ENCODE measurements at places on chromosomes 3 and 15. TPM values are rescaled to one million over a fixed set of nuclear protein-coding genes. Genes with fewer than 3 reads are reported as not detected.
A peak's percentile ranks its signal among the peaks of the same experiment; 100 is the strongest.

DNA sequence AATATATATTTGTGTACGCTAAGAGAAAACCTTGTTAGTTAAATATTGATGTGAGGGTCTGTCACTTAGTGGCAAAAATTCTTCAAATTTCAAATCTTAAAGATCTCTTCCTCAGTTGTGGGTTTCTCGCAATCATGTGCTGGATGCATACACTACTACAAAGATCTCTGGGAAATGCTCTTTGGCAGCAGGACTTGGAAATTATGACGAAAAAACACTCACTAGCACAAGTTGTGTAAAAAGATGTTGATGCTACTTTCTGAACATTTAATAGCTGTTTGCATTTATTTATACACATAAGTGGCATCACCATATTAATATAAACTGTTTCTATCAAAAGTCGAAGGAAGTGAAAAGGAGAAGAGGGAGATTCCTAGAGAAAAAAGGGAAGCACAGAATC lies 10.8 kb upstream of the NANOGP8 start:
- H3K27ac ChIP-seq: no peak overlapping the region
- no peaks in the 10 kb centered on the region for H3K36me3 ChIP-seq
- no peak overlapping the region for H3K4me3 ChIP-seq
- DNase-seq: no peak
- no peaks in the 10 kb centered on the region for H3K4me1 ChIP-seq

GRCh38 chr3:178982137-178982536 lies 89.5 kb downstream of the ZMAT3 start:
- H3K36me3 ChIP-seq: 0 out of 2 replicates have a peak, but pooled peaks cover 4% of the 10 kb centered on the region
- H3K27ac ChIP-seq: no peak overlapping the region
- H3K4me1 ChIP-seq: no peaks in the 10 kb centered on the region
- H3K27me3 ChIP-seq: no peaks in the 10 kb centered on the region

DNA sequence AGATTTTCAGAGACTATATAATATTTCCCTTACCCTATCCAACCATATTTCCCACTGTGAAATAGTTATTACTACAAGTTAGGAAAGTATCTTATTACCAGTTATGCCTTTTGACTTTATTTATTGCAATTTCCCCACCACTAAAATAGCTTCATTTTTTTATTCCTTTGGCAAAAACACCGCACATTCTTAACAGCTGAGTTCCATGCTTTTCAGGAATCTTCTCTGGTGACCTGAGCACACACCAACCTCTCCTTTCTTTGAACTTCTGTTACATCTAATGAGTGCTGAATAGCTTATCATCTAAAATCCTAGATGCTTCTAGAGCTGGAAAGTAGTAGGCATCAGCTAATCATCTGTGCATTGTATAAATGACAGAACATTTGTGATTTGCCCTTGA lies 99.1 kb downstream of the UBE2E2 start:
- peak; percentile 15 for DNase-seq
- no peaks in the 10 kb centered on the region for H3K36me3 ChIP-seq
- peaks cover 19% of the 10 kb centered on the region for H3K4me1 ChIP-seq
- H3K27me3 ChIP-seq: no peaks in the 10 kb centered on the region
- no peak overlapping the region for H3K27ac ChIP-seq
- H3K4me3 ChIP-seq: no peak overlapping the region

- no peaks in the 10 kb centered on the region for H3K4me1 ChIP-seq
- H3K4me3 ChIP-seq: no peak overlapping the region
- H3K36me3 ChIP-seq: no peaks in the 10 kb centered on the region
- DNase-seq: no peak
These were observed 66.3 kb downstream of the STAG1 start for GRCh38 chr3:136685882-136686281.

DNA sequence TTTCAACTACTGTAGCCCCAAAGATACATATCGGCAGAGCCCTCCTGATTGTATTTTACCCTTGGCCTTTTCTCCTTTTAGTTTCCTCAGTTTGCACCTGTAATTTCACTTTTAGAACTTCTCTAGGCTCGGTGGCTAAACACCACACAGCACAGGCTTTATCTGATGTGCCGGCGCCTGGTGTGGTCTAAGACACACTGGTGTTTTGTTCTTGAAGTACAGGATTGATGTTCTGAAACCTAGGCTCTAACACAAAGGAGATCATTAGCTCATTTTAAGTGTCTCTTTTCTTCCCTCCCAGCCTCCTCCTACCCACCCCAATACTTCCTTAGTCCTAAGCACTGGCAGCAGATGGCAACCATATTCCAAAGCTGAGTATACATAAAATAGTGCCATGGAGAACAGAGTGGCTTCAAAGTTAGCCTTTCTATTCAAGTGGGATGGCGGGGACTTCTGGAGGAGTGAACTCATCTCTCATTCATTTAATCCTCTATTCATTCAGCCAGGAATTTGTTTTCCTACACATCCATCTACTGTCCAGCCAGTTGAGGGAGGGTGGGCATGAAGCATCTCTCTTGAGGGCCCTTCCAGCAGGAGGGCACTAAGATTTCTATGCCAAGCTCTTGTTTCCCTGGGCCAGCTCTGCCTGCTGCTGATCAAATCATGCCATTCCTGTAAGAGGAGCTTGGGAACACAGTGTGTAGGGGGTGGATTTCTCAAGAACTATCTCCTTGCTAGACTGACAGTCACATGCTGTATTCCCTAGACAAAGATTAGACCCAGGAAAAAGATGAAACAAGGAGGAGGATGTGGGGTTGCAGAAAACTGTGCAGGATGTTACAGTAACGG lies 71.2 kb downstream of the TIGIT start:
- peaks cover 27% of the 10 kb centered on the region for H3K4me1 ChIP-seq
- H3K27ac ChIP-seq: no peak overlapping the region
- no peak for DNase-seq
- no peaks in the 10 kb centered on the region for H3K36me3 ChIP-seq

DNA sequence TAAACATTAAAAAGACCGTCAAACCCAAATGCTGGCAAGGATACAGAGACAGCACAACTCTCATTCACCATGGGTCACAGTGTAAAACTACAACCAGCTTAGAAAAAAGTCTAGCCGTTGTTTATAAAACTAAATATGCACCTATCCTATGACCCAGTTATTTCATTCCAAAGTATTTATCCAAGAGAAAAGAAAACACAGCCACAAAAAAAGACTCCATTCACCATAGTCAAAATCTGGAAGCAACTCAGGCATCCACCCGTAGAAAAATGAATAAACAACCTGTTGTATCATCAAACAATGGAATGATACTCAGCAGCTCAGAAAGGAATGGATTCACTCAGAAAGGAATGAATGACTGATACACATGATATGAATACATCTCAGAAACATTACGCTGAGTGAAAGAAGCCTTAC lies 28.6 kb downstream of the PLD1 start:
- H3K27me3 ChIP-seq: no peaks in the 10 kb centered on the region
- H3K4me1 ChIP-seq: peaks cover 15% of the 10 kb centered on the region
- no peaks in the 10 kb centered on the region for H3K36me3 ChIP-seq
- DNase-seq: peak; percentile 49

GRCh38 chr15:93378558-93378957 lies 289.5 kb upstream of the RGMA start:
- no peaks in the 10 kb centered on the region for H3K27me3 ChIP-seq
- H3K27ac ChIP-seq: no peak overlapping the region
- H3K4me1 ChIP-seq: no peaks in the 10 kb centered on the region
- H3K36me3 ChIP-seq: no peaks in the 10 kb centered on the region

- H3K27me3 ChIP-seq: no peaks in the 10 kb centered on the region
- no peaks in the 10 kb centered on the region for H3K36me3 ChIP-seq
- H3K4me1 ChIP-seq: peaks cover 21% of the 10 kb centered on the region
These were observed 3.3 kb upstream of the CP start for GRCh38 chr3:149224736-149225594.

DNA sequence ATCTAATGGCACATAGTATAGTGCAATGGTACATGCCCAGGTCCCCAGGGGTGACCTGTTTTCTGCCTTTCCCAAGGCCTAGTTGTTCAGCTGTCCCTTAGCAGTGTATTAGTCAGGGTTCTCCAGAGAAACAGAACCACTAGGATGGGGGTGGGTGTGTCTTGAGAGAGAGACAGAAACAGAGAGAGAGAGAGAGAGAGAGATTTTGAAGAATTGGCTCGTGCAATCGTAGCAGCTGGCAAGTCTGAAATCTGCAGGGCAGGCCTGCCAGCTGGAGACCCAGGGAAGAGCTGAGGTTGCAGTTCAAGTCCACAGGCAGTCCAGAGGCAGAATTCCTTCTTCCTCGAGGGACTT lies 90.6 kb upstream of the RNF7 start:
- no peaks in the 10 kb centered on the region for H3K27me3 ChIP-seq
- no peak for DNase-seq
- no peaks in the 10 kb centered on the region for H3K36me3 ChIP-seq
- H3K4me1 ChIP-seq: peaks cover 6% of the 10 kb centered on the region
- no peak overlapping the region for H3K4me3 ChIP-seq
- no peak overlapping the region for H3K27ac ChIP-seq

- H3K4me3 ChIP-seq: no peak overlapping the region
- DNase-seq: no peak
- H3K36me3 ChIP-seq: no peaks in the 10 kb centered on the region
- no peak overlapping the region for H3K27ac ChIP-seq
- H3K4me1 ChIP-seq: no peaks in the 10 kb centered on the region
- no peaks in the 10 kb centered on the region for H3K27me3 ChIP-seq
These were observed 119.1 kb upstream of the ADAMTS9 start for GRCh38 chr3:64806668-64807605.

DNA sequence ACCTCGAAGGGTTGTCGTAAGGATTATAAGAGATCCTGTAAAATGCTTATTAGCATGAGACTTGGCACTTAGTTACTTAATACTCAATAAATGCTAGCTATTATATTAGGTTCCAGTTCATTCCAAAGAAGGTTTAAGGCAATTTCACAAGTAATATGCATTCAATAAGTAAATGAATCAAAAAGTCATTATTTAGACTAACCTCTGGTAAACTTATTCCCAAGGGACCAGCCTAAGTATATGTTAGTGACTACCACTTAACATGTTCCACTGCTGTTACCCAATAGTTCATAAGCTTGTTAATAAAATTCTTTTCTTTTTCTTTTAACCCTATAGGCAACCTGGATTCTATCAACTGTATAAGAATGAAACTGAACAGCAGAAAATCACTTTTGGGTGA lies 5.1 kb downstream of the PDCD10 start:
- no peaks in the 10 kb centered on the region for H3K27me3 ChIP-seq
- no peaks in the 10 kb centered on the region for H3K36me3 ChIP-seq

- H3K27ac ChIP-seq: no peak overlapping the region
- no peaks in the 10 kb centered on the region for H3K36me3 ChIP-seq
These were observed 61.0 kb downstream of the TPRG1 start for GRCh38 chr3:189232790-189233189.

GRCh38 chr15:63358241-63359029 lies 23.2 kb downstream of the CA12 start:
- no peak for DNase-seq
- no peak overlapping the region for H3K4me3 ChIP-seq
- no peak overlapping the region for H3K27ac ChIP-seq
- H3K27me3 ChIP-seq: no peaks in the 10 kb centered on the region
- H3K4me1 ChIP-seq: no peaks in the 10 kb centered on the region

GRCh38 chr3:107928084-107928445 lies 162.8 kb downstream of the CD47 start:
- H3K36me3 ChIP-seq: no peaks in the 10 kb centered on the region
- H3K4me3 ChIP-seq: peak overlapping the region; percentile 74
- H3K4me1 ChIP-seq: 0 out of 2 replicates have a peak, but pooled peaks cover 3% of the 10 kb centered on the region
- H3K27ac ChIP-seq: no peak overlapping the region
- peak; percentile 72 for DNase-seq

DNA sequence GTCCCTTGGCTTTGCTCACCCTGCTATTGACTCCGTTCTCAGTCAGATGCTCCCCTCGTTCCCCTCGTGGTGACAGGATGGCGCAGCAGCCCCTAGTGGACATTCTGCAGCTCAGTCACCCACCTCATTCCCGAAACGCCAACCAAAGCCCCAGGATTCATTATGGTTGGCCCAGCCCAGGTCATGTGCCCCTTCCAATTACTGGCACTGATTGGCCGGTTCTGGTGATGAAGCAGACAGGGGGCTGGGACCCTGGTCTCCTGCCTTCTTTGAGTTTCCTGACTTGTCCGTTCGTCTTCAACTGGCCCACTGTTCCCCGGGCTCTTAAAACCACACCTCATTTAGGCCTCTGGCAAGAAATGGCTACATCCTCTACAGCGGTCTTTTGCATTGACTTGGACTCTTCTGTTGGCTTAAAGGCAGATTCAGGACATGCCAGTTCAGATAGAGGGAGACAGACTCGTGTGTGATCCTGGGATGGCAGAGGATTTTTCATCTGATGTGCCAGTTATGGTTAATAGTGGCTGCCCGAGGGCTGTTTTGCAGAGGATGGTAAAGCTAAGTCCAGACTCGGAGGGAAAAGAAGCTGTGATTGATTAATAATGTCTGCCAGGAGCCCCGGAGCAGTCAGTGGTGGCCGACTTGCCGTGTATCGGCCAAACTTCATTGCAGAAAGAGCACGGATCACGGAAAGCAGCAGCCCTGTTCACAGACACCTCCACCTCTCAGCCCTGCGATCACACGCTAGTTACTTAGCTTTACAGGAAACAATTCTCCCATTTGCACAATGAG lies 37.8 kb downstream of the LSM3 start:
- DNase-seq: no peak
- no peaks in the 10 kb centered on the region for H3K36me3 ChIP-seq
- H3K4me1 ChIP-seq: peaks cover 8% of the 10 kb centered on the region
- no peaks in the 10 kb centered on the region for H3K27me3 ChIP-seq
- no peak overlapping the region for H3K27ac ChIP-seq
- H3K4me3 ChIP-seq: no peak overlapping the region

DNA sequence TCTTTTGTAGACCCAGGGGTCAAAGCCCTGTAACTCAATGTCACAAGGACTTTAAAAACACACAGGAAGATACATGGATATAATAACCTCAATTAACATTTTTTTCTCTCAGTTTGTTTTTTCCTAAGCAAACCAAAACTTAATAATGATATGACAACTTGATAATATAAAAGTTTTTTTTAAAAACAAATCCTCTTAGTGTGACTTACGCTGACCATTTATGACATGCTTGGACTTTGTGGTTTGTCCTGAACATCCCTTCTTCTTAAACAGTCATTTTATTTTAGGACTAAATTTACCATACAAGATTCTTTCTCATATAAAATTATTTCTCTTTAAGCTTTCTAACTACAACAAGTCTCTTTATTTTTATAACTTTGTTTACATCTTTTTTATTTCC lies 25.4 kb upstream of the FAM3D start:
- H3K4me3 ChIP-seq: no peak overlapping the region
- H3K27ac ChIP-seq: no peak overlapping the region
- H3K27me3 ChIP-seq: no peaks in the 10 kb centered on the region
- no peak for DNase-seq
- no peaks in the 10 kb centered on the region for H3K36me3 ChIP-seq
- no peaks in the 10 kb centered on the region for H3K4me1 ChIP-seq

DNA sequence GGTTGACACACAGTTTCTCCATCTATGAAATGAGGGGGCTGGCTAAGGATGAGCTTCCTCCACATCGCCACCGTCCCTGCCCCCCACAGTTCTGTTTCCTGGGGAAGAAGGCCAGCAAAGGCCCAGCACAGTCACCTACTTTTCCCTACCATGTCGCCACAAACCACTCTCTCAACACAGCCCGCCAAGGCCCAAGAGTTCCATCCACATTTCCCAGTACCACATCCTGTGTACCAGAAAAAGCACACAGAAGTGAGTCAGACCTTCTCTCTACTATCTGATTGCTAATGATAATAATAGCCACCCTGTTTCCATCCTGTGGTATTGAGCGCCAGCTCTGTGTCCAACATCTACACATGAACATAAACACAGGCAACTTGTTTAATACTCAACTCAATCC lies 30.3 kb upstream of the C15orf39 start:
- peaks cover 42% of the 10 kb centered on the region for H3K4me1 ChIP-seq
- peak; percentile 85 for DNase-seq
- H3K4me3 ChIP-seq: no peak overlapping the region

Gene GPR149
- not detected for total RNA-seq

Gene RNF7
- total RNA-seq: 198 TPM

Gene RBMS3
- 40.0 TPM for total RNA-seq

Gene SUCNR1
- total RNA-seq: under 0.01 TPM
